ENCODE measurements at places on chromosomes 12 and 14.

GRCh38 chr12:113416091-113416754 is 6.0 kb upstream of the SDSL start:
- DNase-seq = no peak

- DNase-seq = no peak
These were observed 1356.9 kb downstream of the TMEM121 start for GRCh38 chr14:106883218-106883692.

GRCh38 chr14:52339262-52339661 is 25.1 kb downstream of the PTGER2 start:
- DNase-seq = no peak

- DNase-seq = no peak
These were observed 155.7 kb downstream of the DPF3 start for GRCh38 chr14:72738161-72738611.

GRCh38 chr12:83198291-83199015 is 511.7 kb downstream of the TMTC2 start:
- no peak for DNase-seq

DNA sequence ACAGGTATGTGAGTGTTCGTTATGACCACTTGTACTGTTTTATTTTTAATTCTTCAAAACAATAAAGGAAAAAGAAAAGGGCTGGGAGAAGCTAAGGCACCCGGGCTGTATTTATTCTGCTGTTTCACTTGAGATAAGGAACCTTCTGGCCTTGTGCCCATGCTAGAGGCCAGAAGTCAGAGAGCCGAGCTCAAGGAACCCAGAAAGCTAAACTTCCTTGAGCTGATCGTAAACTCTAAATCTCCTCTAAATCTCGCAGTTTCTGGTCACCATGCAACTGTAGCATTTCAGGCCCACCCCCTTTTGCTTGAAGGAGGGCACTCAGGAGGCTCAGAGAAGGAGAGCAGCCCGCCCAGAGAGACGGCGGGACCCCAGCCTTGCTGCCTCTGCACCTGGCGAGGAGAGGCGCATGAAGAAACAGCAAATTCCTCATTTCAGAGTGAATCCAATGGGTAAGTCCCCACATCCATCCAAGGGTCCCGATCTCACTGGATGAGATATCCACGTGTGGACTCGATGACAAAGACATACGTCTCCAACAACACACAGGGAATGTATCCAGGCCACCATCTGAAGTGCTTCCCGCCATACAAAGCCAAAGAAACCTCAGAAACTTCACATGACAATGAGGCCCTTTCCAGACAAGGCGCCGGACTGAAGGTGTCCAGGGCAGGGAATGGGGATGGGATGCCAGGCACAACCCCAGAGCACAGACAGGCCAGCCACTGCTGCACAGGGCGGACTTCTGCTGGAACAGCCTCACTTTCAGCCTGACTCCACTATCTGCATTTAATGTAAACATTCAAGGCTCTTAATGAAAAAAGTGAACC is 14.6 kb downstream of the CCDC88C start:
- DNase-seq = no peak

DNA sequence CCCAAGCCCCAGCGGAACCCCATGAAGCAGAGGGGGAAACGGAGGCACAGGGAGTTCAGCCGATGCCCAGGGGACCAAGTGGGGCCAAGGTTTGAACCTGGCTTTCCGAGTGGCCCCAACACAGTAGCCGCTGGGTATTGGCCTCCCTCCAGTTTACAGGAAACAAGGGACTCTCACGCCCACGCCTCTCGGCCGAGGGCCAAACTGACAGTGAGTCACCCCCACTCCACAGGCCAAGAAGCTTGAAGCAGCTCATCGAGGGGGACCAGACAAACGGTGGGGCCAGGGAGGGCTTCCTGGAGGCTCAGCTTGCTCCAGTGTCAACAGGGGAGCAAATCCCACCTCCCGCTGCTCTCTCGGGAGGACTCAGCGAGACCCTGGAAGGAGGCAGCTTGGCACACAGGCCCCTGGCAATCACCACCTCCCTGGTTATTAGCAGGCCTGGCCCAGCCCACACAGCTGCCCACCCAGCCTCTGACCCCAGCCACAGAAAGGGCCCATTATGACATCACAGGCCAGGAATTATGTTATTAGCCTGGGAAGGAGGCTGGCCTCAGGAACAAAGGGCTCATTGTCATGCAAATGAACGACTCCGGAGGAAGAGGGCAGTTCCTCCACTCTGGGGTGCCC is 54.6 kb downstream of the NCOR2 start:
- DNase-seq = no peak

DNA sequence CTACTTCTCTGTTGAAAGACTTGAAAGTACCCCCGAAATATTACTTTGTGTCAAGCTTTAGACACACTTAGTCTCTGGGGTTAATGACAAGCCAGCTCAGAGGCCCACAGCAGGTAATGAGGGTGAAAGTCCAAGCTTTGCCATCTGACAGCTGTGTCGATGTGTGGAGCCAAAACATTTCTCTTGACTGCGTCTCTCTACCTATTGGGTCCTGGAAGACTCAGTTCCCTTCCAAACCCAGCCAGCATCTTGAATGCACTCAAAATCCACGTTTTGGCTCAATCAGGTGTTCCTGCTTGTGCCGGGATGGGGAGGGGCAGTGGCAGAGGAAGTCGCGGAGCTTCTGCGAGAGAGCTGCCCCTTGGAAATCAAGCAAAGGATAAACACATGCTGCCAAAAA is 3.2 kb downstream of the PLXNC1 start:
- no peak for DNase-seq

DNA sequence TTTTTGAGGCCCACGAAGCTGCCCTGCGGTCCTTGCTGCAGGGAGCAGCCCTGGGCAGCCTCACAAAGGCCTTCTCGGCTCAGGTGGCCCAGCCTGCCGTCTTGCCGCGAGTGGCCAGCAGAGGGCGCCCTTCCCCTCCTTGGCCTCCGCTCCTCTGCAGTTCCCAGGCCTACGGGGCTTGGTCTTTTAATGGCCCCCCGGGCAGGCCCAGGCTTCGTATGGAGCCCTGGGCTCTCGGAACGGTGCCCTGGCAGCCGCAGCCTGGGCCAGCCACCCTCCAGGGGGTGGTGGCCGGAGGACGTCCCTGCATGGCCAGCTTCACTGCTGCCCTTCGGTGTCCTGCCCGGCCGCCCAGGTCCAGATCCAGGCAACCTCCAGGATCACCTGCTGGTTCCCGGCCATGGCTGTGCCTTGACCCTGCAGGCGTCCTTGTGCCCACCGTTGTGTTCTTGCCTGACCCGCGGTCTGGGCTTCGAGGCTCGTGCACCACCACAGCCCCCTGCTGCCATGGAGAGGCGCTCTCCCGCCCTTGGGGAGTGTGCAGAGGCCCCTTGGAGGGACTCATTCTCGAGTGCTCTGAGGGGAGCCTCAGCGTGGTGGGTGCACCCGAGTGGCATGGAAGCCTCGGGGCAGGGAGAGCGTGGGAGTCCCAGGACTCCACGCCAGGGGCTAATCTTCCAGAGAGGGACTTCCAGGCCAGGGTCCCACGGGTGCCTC is 9.4 kb downstream of the ASPG start:
- DNase-seq = peak; percentile 27

DNA sequence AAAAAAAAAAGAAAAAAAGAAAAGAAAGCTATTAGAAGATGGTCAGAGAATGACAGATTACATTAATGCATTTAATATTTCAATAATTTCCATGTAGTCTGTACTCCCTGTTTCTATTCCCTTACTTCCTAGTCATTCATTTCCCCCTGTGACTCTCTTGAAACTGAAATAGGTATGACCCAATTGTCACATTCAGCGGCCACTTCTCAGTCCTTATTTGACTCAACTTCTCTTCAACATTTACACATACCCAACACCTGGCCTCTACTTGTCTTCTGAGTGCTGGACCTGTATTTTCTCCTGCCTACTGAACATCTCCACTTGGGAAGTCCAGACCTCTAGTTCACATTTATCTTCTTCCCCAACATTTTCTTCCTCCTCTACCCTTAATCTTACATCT is 7.2 kb downstream of the EEA1 start:
- no peak for DNase-seq

- DNase-seq = no peak
These were observed 333.9 kb downstream of the ZFP36L1 start for GRCh38 chr14:68458840-68459469.

- DNase-seq = no peak
These were observed 318.1 kb downstream of the SSPN start for GRCh38 chr12:26513363-26514043.

GRCh38 chr14:85415015-85415712 is 114.8 kb upstream of the FLRT2 start:
- DNase-seq = no peak

- DNase-seq = no peak
These were observed 2.3 kb downstream of the FOXJ2 start for GRCh38 chr12:8034802-8035201.

GRCh38 chr12:71440763-71441748 is 1.5 kb downstream of the LGR5 start:
- DNase-seq = no peak

GRCh38 chr12:77089686-77090220 is 24.4 kb upstream of the E2F7 start:
- DNase-seq = no peak

- no peak for DNase-seq
These were observed 8.5 kb downstream of the WSB2 start for GRCh38 chr12:118052324-118053070.

DNA sequence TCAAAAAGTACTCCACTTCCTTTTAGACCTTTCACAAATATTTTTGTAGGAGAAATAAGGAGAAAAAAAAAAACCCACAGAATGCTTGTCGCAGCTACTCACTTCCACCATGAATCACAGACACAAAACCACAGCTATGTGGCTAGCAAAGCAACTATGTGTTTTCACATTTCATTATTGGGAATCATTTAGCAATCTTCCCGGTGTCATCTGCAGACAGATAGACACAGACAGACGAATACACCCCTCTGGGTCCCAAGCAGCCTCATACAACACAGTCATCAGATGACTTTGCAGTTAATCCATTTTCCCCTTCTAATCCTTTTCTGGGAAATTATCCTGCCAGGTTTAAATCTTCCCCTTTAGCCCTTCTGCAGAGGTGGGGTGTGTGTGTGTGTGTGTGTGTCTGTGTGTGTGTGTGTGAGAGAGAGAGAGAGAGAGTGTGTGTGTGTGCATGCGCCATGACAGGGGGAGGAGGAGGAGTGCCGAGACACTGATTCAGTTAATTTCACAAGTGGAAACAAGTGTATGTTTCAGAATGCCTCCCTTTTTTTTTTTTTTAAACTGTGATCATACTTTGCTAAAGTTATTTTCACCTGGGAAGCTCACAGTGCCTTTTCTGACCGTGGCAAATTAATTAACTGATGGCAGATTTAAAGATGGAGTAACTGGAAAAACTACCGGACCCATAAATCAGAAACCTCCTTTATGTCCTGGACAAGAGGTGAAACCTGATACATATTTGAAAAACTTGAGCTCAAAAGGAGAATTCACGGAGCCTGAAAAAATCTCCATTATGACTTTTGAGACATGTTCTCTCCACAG is 39.9 kb downstream of the LTBP2 start:
- peak; percentile 22 for DNase-seq

DNA sequence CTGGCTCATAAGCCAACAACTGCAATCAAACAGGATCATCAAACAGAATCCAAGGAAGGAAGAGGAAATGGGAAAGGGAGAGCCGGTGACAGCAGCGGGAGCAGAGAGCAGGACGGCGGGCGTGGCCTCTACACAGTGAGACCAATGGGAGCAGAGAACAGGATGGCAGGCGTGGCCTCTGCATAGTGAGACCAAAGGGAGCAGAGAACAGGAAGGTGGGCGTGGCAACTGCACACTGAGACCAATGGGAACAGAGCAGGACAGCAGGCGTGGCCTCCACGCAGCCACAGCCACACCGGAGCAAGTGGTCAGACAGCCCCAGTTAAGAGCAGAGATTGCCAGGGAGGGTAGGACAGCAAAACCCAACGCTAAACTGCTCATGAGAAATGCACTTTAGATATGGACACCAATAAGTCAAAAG is 16.4 kb downstream of the LRCOL1 start:
- peak; percentile 91 for DNase-seq

GRCh38 chr14:77102154-77102553 is 4.1 kb downstream of the CIPC start:
- DNase-seq = no peak

- no peak for DNase-seq
These were observed 60.4 kb upstream of the FICD start for GRCh38 chr12:108454539-108455139.

- DNase-seq = no peak
These were observed 13.4 kb upstream of the SLC38A4 start for GRCh38 chr12:46839232-46839631.

DNA sequence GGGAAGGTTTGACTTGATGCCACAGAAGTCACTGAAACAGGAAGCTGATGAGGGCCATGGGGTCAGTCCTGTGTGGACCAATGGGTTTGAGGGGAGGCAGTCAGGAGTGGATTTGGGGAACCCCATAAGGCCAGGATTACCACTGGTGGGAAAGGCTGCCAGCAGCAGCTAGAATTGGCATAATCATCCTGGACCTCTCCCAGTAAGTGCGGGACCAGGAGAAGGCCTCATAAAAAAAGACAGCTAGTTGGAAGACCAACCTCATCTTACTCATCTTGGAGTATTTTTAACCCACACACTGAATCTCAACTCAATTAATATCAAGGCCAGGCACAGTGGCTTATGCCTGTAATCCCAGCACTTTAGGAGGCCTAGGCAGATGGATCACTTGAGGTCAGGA is 22.7 kb downstream of the TBX3 start:
- no peak for DNase-seq

DNA sequence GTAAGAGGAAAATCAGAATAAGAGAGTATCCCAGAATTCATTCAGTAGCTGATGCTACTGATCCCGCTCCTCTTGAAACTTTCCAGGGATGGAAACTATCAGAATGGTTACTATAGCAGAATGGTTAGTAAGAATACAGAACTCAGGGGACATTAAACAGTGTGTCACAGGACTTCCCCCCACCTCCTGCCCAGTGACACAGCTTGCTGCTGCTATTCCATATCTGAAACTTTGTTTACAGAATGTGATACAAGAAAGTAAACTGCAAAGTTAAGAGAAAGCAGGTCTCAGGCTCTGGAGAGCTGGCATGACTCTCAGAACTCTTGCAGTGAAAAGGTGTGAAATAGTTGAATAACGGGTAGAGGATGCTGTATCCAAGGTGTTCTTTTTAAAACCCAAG is 3.4 kb downstream of the SPX start:
- no peak for DNase-seq

- peak; percentile 48 for DNase-seq
These were observed 19.0 kb upstream of the RNASE12 start for GRCh38 chr14:20610002-20610765.

- no peak for DNase-seq
These were observed 27.5 kb downstream of the RMST start for GRCh38 chr12:97490141-97490540.

All from NCI-H187 (cell line).